ENCODE measurements at places on chromosomes 2 and 18.

DNA sequence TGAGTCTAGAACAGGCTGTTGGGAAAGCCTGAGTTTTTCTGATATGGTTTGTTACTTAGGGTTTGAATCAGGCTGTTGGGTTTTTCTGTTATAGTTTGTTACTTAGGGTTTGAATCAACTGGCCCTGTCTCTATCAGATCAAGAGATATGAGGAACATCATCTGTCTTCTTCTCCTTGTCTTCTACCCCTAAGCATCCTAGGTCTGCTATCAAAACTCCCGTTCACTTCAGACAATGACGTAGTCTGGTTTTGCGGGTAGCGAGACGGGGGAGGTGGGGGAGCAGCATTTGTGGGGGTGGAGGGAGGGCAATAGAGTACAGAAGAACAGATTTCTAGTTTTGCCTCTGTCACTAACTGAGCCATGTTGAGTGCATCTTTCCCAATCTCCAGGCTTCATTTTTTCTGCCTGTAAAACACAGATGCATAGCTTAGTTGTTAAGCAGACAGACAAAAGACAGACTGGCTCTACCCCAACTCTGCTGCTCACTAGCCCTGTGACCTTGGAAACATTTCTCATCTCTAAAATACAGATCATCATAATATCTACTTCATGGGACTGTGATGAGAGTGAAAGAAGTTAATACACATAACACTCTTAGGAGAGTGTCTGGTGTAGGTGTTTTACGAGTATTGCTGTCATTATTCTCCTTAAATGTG lies 9.1 kb downstream of the TNP1 start:
- no peak for DNase-seq

DNA sequence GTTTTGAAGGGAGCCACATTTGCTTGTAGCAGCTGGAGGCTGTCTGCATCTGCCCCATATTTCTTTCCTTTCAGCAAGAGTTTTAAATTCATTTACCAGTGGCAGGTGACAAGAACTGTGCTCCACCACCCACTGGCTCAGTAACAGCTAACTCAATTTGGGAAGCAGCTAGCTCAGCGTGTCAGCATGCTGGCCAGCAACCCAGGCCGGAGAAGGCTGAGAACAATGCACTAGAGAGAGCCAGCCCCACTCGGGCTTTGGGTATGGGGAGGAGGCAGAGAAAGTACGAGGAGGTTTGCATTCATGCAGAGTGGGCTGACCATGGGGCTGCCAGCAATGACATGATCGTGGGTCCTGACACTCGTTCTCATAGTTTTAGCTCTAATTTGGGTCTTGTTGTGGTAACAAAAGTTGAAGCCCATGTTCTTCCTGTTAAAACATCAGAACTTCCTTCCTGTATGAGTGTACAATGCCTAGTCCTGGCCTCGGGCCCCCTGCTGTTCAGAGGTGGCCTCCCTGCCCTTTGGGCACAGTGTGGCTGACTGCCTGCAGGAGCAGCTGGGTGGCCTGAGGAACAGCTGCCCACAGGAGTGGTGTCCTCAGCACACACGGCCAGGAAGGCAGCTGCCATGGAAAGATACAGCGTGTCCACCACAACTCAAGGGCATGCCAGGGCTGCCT lies 23.0 kb downstream of the CDC42EP3 start:
- no peak for DNase-seq

- no peak for DNase-seq
Observed at GRCh38 chr2:152408254-152408653, 73.3 kb downstream of the FMNL2 start.

DNA sequence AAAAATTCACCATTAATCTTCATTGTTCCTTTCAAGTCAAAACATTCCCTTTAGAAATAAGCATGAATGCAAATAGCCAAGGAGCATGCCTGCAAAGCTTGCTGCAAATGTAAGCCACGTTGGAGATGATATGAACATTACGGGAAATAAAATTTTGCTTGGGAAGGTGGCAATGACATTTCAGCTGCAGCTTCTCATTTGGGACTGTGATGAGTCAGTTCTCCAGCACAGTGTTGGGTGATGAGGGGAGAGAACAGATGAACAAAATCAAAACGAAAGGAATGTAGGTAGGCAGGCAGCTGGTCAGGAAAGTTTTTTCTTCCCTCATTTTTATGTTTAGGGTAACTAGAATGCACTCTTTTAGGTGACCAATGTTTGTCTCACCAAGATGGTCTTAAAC lies 65.3 kb upstream of the CHRNA1 start:
- no peak for DNase-seq

GRCh38 chr18:77131652-77132368 lies 773 bp downstream of the MBP start:
- DNase-seq: no peak

- no peak for DNase-seq
Observed at GRCh38 chr2:189142893-189143759, 36.4 kb downstream of the COL5A2 start.

GRCh38 chr2:27803046-27803445 lies 31.5 kb downstream of the MRPL33 start:
- no peak for DNase-seq

GRCh38 chr2:232261776-232262175 lies 116.8 kb upstream of the ALPP start:
- no peak for DNase-seq

DNA sequence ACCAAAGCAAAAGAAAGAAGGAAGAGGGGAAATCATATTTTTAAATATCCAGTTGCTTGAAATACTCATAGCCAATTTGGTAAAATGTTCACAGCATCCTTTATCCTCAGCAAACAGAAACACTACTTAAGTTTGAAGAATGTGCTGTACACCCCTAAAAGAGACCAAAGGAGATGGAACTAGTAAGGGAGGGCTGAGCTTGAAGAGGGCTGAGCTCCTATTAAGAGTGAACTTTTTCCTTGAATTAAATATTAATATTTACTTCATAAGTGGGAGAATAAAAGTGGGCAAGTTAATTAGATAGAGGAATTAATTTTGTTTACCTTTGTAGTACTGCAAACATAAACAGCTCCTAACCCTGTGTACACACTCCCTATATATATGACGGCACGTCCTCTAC lies 7.0 kb downstream of the EVX2 start:
- DNase-seq: no peak

DNA sequence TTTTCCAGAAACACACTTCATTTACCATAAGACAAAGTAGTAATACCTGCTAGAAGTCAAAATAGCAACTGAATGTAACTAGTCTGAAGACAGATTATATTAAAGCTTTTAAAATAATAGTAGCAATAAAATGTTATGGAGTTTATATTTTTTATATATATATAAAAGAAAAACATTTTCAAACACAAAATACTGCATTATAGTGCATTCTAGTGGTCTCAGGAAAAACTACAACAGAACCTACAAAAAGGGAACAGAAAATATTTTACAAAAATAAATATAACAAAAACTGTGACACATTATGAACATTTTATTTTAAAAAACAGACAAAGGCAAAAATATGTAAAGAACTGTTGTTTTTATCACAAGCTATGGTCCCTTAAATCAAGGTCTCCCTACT lies 48.0 kb downstream of the STRN start:
- no peak for DNase-seq

GRCh38 chr18:27461957-27462356 lies 276.8 kb upstream of the CHST9 start:
- DNase-seq: no peak

DNA sequence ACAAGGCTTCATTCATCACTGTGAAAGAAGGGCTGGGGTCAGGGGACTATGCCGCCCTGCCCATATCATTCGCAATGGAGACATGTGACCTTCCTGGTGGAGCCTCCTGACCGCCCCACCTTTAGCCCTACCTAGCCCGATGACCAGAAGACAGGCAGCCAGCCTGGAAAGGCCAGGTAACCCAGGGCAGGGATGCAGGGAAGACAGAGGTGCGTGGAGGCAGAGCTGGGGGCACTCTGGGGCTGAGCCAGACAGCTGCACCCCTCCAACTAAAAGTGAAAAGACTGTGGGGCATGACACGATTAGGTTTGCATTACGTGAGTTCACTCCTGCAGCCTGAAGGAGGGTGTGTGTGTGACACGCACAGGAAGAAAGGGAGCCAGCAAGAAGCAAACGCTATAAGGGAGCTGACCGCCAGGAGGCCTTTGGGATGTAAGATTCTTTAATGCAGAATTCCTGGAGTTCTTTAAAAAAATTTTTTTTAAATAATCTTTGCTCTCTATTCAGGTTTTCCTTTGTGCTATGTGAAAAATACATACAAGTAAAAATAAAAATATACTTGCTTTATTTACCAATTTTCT lies 3.7 kb upstream of the HES6 start:
- no peak for DNase-seq

Data from HS-5 (cell line).